ENCODE measurements at places on chromosomes 13 and 19.

DNA sequence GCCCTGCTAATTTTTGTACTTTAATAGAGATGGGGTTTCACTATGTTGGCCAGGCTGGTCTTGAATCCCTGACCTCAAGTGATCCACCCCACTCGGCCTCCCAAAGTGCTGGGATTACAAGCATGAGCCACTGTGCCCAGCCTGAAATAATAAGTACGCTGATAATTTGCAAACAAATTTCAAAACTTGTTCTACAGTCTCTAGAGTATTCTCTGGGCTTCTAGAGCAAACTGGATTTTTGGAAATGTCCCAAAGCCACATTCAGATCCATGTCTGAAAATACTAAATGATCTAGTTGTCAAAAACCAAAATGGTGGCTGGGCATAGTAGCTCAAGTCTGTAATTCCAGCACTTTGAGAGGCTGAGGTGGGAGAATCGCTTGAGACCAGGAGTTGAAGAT lies 39.9 kb upstream of the PSPC1 start:
- no peak for DNase-seq

- no peak for DNase-seq
Observed at GRCh38 chr19:7492142-7492541, 3.3 kb upstream of the PEX11G start.

- DNase-seq = no peak
Observed at GRCh38 chr13:101512650-101513049, 60.2 kb downstream of the ITGBL1 start.

DNA sequence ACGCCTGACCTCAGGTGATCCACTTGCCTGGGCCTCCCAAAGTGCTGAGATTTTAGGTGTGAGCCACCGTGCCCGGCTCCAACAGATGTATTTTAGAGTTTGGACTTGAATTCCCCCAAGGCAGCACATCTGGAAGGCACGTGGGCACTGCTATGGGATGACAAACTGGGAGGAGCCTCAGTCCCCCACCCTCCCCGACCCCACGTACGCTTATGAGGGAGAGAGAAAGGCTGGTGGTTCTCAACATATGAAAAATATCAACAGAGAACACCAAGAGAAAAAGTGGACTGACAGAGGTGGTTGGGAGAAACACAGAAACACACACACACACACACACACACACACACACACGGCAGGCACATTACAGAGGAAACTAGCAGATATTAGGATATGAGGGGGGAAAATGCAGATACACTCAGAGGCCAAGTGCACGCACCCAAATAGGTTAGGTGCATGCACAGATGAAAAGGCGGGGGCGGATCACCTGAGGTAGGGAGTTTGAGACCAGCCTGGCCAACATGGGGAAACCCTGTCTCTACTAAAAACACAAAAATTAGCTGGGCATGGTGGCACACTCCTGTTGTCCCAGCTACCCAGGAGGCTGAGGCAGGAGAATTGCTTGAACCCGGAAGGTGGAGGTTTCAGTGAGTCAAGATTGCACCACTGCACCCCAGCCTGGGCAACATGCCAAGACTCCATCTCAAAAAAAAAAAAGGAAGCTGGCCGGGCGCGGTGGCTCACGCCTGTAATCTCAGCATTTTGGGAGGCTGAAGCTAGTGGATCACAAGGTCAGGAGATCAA lies 3.2 kb downstream of the STX10 start:
- DNase-seq = no peak

DNA sequence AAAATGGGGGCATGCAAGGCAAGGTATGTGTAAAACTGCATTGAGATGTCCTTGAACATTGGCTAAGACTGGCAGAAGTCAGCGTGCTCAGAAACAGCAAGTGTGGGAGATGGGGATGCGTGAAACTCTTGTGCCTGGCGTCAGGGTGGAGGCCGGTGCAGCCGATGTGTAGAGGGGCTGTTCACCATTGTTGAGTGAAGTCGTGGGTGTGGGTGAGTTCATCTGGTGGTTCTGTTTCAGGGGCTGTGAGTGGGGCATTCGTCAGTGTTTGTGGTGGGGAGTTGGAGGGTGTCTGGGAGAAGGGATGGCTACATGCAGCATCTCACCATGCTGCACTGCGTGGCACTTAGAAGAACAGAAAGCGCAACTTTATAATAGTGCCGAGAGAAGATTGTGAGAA lies 11.4 kb upstream of the MIA start:
- no peak for DNase-seq

DNA sequence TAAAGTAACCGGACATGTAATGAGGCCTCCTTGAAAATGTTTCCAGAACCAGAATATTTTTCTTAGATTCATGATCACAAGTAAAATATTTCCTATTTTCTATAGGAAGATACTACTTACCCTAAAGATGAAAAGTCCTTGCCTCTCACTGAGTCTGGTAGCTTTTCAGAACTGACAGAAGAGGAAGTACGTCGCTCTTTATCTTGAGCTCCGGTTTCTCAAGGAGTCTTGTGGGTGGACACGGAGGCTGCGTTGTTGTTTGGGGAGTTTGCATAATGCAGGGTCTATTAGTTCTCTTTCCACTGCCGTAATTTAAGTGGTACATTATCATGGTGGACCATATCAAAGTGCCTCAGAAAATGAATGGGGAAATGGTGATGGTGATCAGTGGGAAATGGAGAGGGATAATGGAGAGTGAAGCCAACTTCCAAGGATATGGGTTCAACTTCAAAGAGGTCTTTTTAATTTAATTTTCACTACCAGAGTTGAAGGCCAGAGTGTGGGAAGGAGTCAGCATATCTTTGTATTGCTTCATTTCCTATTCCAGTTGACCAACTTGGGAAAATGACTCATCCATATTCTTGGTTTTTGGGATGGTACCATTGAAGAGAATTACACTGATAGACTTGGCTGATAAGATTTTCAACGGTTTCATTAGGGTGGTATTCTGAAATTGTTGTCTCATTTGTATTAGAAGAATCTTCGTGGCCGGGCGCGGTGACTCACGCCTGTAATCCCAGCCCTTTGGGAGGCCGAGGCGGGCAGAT lies 23.4 kb downstream of the MBD3L2B start:
- no peak for DNase-seq

DNA sequence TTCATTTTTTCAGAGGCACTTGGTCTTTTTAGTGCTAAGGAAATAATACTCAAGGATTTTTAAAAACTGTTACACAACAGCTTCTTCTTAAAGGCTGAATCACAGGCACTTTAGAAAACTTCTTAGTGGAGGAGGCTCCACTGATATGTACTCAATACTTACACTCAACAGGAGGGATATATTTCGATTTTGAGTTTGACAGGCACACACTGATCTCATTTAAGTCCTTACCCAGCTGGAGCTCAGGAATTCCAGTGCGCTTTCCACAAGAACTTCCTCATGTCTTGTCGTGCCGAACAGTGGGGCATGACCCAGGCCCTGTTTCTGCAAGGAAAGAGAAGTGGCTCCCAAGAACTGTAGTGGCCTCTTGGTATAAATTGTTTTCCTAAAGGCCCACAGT lies 103.8 kb downstream of the RGCC start:
- DNase-seq = no peak

- DNase-seq = no peak
Observed at GRCh38 chr13:84812789-84813188, 930.5 kb upstream of the SLITRK1 start.

DNA sequence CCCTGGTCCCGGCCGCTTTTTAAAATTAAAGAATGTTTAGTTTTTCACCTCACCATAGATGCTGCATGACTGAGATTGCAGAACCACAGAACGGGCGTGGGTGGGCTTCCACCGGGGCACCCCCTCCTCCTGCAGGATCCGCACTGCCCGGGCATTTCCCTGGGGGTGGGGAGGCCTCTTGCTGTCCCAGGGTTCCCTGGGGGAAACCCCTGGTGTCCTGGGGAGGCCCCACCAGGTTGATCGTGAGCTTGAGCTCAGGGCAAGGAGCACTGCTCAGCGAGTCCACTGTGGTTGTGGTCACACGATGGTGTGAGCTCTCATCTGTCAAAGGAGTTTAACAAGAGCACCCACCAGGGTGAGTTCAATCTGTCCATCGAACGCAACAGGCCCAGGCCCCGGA lies 11.4 kb upstream of the TCF3 start:
- DNase-seq = no peak
